ENCODE measurements at places on chromosomes 7 and 10.
A peak's percentile ranks its signal among the peaks of the same experiment; 100 is the strongest.

DNA sequence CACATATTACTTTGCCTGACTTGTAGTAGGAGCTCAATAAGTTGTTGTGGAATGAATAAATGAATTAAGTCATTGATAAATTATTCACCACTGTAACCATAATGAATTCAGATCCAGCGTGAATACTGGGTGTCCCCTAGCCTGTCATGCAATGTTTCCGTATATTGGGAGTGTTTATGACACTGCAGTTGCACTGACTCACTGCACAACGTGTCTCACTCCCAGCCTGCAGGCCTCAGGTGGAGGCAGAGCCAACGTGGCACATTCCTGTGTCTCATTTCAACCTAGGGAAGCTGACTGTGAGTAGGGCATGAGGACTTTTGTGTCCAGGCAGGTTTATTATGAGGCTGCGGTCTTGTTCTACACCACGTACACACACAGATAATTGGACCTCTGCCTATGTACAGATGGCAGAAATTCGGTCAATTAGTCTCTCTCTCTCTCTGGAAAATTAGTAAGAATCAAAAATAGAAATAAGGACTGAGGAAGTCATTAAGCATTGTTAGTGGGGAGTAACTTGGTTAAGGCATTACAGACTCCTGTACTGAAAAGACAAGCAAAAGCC is 299.1 kb upstream of the IGFBP3 start:
- no peak for DNase-seq

DNA sequence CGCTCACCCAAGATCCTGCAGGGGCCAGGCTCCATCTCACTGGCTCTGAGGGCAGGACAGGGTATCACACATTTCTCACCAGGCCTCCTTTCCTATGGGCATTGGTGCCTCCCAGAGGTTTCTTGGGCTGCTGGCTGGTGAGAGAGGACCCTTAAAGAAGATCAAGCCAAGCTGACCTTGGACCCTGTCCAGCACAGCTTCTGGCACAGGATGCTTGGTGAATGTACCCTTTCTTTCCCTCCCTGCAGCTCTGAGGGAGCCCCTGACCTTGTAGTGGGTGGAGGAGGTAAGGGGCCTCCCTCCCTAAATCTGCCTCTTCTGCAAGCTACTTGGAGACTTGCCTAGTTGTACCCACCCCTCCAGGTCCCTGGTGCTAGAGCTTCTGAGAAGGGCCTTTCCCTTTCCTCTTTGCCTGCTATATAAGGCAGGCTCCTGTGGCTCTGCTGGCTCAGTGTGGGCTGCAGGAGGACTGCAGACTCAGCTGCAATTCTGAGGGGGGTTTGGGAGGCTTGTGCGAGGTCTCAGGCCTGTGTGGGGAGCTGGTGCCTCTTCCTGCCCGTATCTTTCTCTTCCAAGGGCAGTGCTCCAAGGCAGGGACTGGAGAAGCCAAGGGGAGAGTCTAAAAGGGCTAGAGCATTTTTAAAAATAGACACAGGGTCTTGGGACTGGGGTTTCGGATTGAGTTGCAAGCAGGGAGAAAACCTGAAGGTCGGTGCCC is 11.7 kb upstream of the TRIM8 start:
- peak; percentile 43 for DNase-seq

DNA sequence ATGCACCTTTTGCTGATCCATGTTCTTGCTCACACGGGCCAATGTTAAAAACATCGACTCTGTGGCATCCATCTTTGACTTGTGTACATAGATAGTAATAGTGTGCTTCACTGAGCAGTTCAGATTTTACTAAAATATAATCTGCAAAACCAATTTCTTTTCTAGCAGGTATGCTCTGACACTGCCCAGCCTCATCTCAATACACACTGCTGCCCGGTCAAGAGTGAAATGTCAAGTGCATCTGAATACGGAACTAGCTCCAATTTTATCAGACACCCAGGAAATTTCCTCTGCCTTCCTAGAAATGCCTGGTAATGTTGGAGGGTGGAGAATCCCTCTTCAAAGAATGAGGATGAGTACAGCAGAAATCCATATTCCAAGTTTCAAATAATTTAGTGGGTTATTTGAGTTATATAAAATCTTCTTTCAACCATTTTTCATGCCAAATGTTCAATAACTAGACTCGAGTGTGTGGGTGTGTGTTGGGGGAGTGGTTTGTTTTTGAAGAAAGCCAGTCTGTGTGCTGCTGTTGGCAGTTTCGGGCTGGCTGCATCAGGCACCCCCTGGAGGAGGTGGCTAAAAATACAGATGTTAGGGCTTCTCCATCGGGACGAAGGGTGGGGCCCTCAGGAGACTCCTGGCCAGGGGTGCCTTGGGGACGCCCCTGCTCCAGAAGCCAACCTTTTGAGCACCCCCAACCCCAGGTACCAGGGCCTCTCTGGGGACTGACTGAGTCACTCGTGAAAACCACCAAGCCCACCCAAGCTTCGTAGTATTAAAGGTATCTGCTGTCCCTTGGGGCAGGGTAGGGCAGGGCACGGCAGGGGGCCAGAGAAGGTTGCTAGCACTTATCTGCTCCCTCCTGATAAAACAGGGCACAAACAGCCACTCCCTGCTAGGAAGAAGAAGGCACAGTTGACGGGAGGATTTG is 15.4 kb downstream of the CTBP2 start:
- peak; percentile 59 for DNase-seq

GRCh38 chr7:18509481-18509880 is 13.9 kb downstream of the HDAC9 start:
- DNase-seq, result no peak

GRCh38 chr7:90579181-90579688 is 16.9 kb upstream of the CDK14 start:
- no peak for DNase-seq

DNA sequence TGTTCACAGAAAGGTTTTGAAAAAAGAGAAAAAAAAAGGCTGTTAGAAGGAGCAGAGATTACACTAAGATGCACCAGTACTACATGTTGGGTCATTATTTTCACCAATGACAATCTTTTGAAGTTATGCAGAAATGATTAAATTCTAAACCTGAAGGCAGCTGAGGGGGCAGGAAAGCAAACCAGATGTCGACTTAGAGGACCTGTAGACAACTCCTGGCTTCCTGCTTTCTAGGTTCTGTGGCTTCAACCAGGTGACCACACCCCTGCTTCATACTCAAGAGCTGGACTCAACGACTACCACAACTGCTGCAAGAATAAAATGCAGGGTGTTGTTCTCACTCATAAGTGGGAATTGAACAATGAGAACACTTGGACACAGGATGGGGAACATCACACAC is 30.0 kb downstream of the MYOF start:
- DNase-seq, result no peak

DNA sequence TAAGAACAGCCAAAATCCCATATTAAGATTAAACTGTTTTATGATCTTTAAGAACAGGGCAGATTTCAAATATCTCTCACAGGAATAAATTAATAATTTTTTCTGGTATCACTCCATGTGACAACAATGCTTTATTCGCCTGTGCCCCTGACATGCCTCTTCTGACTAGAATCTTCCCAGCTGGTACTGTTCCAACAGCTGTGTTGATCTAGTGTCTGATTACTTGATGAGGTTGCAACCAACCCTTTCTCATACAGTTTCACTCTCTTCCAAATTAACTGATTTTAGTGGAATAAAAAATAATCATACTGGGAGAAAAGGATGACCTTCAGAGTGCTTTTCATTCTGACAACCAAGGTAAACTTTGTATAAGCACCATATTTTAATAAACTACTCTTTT is 151.9 kb downstream of the CHRM2 start:
- no peak for DNase-seq

DNA sequence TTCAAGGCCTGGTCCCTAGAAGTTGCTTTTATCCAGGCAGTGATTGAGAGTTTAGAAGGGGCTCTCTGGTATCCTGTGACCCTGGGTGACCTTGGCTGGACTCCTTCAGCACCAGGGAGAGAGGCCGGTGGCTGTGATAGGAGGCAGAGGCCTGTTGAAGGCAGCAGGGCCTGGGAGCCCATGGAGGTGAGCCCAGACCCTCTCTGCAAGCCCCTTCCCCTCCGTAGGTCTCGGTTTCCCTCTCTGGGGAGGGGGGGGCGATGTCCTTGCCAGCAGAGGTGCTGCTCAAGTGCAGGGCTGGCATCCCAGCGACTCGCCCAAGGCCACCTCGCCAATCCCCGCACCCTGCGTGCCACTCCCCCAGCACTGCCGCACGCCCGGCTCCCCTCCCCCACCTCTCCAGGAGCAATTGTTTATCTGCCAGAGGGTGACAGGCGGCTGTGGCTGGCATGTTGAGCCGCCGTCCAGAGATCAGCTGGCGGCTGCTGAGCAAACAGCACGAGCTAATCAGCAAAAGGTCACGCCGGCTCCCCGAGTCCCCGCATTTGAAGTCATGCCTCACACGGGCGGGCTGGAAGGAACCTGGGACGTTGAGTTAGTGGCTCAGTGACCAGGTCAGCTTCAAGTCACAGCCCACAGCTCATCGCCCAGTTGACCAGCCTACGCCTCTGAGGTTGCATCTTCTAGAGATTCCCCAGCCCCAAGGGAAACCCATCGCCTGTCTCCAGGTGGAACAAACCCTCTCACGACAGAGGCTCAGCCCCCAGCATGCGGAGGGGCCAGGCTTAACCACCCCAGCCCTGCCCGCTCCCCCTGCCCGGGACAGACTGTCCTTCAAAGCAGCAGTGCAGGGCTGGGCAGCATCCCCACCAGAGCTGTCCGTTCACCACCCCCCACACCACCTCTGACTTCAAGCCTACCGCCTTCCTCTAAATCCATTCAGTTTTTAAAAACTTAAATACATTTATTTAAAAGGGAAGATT is 43.7 kb downstream of the ELFN1 start:
- DNase-seq, result no peak

- DNase-seq, result peak; percentile 93
Measured at GRCh38 chr10:102117391-102118159, 2.6 kb downstream of the LDB1 start.

- DNase-seq, result no peak
Measured at GRCh38 chr7:28174901-28175661, 5.5 kb downstream of the JAZF1 start.

DNA sequence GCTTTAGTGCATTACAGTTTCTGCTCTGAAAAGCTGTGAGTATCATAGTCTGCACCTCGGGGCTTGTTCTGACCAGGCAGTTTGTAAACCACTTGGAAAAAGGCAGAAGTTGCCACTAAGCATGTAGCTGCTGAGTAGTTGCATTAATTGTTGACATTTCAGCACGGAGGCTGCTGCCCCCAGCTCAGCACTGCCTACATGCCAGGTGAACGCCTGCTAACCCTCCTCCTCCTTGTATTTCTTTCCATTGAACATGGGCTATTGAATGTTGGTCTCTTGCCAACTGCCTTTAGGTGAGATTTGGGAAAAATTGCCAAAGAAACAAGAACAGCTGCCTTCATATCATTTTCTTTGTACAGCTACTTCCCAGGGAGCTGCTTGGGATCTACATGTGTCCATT is 164.2 kb downstream of the RAPGEF5 start:
- DNase-seq, result no peak

DNA sequence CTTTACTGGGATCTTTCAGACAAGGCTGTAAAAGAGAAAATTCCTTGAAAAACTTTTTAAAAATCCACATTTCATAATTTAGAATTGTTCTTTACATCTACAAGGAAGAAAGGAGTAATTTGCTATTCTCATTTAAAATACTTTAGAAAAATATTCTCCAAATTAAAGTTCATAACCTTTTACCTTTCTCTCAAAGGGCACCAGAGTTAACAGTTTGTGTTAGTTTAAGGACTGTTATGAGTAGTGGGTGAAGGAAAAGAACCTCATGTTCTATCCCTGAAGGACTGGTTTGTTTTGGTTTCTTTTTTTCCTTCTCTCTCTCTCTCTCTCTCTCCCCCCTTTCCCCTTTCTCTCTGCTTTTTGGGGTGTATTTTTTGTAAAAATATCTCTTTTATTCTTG is 4.1 kb downstream of the AGMO start:
- DNase-seq, result no peak

DNA sequence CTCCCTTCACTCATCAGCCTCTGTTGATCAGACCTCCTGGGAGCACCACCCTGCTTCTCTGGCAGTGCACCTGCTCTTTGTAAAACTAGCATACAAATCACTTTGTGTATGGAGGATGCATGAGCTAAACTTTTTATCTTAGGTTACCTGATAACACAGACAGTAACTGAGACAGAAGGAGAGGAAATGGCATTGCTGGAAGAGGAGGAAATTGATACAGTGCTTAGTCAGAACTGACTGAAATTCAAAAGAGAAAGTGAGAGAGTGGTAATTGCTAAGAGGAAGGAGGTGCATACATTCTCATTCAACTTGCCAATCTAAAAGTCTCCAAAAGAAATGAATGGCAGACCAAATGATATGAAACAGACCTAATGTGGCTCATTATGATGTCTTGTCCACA is 1120.7 kb downstream of the GATA3 start:
- no peak for DNase-seq

Measured in KBM-7 (cell line).